ENCODE measurements at places on chromosomes 7 and 10. TPM values are rescaled to one million over a fixed set of nuclear protein-coding genes. Genes with fewer than 3 reads are reported as not detected.

The NPFFR1 gene
- total RNA-seq = not detected

The ABCB1 gene
- total RNA-seq = 2.0 TPM

The C10orf105 gene
- not detected for total RNA-seq

The PLEKHA1 gene
- total RNA-seq = 30.4 TPM

The OPALIN gene
- not detected for total RNA-seq

The AGAP6 gene
- total RNA-seq = 2.5 TPM

The OPN1SW gene
- not detected for total RNA-seq

The FAM180A gene
- total RNA-seq = 3.1 TPM

The LIPF gene
- not detected for total RNA-seq

The AQP1 gene
- 152 TPM for total RNA-seq

The GPR85 gene
- total RNA-seq = 0.56 TPM

The SEMA3C gene
- 195 TPM for total RNA-seq

The ANKRD2 gene
- 0.85 TPM for total RNA-seq

The FBXL13 gene
- total RNA-seq = 3.7 TPM

The RAPGEF5 gene
- total RNA-seq = 11.7 TPM

The TWIST1 gene
- 39.5 TPM for total RNA-seq

The WDR86 gene
- not detected for total RNA-seq

The XRCC2 gene
- total RNA-seq = 1.1 TPM

The TUBAL3 gene
- total RNA-seq = not detected

The BAG3 gene
- 9.0 TPM for total RNA-seq

The ACBD7 gene
- 0.85 TPM for total RNA-seq

The DRGX gene
- total RNA-seq = not detected

The DDIT4 gene
- 1,067 TPM for total RNA-seq

The GHRHR gene
- not detected for total RNA-seq

The KCNH2 gene
- not detected for total RNA-seq

The FXYD4 gene
- not detected for total RNA-seq

The COL28A1 gene
- total RNA-seq = under 0.01 TPM

The ARHGEF35 gene
- total RNA-seq = 1.5 TPM

The GPR146 gene
- total RNA-seq = 9.0 TPM

The LLCFC1 gene
- total RNA-seq = not detected

The OR2A7 gene
- total RNA-seq = not detected

The SLC18A2 gene
- not detected for total RNA-seq

The TLX1 gene
- not detected for total RNA-seq

The SHTN1 gene
- total RNA-seq = 1.2 TPM

The ATG9B gene
- total RNA-seq = 2.0 TPM

The CLRN3 gene
- total RNA-seq = not detected

The SLC39A12 gene
- total RNA-seq = not detected

The SHH gene
- total RNA-seq = under 0.01 TPM

The GRID2IP gene
- under 0.01 TPM for total RNA-seq

The HPSE2 gene
- not detected for total RNA-seq

The FAM25A gene
- not detected for total RNA-seq

The PAX4 gene
- total RNA-seq = not detected

The SPDYE16 gene
- total RNA-seq = not detected

The PARD3 gene
- total RNA-seq = 67.1 TPM

The SH2B2 gene
- total RNA-seq = 1.2 TPM

The KIF20B gene
- total RNA-seq = 21.3 TPM

The LIPJ gene
- not detected for total RNA-seq

The ZP3 gene
- 1.2 TPM for total RNA-seq

The IL2RA gene
- not detected for total RNA-seq

The OR2A12 gene
- total RNA-seq = not detected

The HK1 gene
- total RNA-seq = 245 TPM
